Brain (organoid and tissue), 16 donors: ENCODE measurements at places on chromosomes 6 and 20. TPM values are rescaled to one million over a fixed set of nuclear protein-coding genes. Genes with fewer than 3 reads are reported as not detected.

The STX11 gene
- 0.44 TPM for polyA plus RNA-seq

The ZFP64 gene
- polyA plus RNA-seq: 20.7 TPM

The MROH8 gene
- 4.9 TPM for polyA plus RNA-seq

The ETV7 gene
- 1.2 TPM for polyA plus RNA-seq

The SERINC1 gene
- 242 TPM for polyA plus RNA-seq

The GNAS-AS1 gene
- not detected for polyA plus RNA-seq

The TRIM10 gene
- not detected for polyA plus RNA-seq

The CARMIL1 gene
- 13.2 TPM for polyA plus RNA-seq

The PXT1 gene
- polyA plus RNA-seq: 0.15 TPM

The C6orf118 gene
- not detected for polyA plus RNA-seq
